NCI-H1436 (cell line): ENCODE measurements at places on chromosomes 7 and 10.

DNA sequence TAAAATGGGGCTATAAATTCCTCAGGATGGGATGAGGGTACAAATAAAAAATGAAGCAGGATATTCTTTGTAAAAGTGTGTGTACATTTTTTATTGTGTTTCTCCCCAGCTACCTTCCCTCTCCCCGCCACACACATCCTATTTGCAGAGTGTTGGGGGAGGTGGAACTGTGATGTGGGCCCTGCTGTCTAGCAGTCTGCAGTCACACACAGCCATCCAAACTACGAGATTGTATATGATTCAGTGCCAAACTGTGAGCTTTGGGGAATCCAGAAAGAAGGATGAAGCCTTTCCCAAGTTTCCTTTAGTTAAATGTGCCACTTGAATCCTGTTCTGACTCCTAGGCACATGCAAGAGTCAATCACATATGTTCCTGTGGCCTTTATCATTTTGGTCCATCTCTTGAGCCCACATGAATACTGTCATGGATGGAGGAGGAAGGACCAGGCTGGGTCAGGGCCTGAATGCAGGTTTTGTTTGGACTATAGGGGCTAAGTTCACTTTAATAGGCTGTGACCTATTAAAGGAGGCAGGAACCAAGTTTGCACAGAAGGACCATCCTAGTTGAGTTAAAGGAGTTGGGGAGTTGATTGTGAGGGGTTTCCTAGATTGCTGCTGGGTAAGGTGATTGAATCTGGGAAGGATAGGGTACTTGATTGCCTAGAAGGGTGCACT is 1.1 kb upstream of the SEMA4G start:
- no peak for DNase-seq

DNA sequence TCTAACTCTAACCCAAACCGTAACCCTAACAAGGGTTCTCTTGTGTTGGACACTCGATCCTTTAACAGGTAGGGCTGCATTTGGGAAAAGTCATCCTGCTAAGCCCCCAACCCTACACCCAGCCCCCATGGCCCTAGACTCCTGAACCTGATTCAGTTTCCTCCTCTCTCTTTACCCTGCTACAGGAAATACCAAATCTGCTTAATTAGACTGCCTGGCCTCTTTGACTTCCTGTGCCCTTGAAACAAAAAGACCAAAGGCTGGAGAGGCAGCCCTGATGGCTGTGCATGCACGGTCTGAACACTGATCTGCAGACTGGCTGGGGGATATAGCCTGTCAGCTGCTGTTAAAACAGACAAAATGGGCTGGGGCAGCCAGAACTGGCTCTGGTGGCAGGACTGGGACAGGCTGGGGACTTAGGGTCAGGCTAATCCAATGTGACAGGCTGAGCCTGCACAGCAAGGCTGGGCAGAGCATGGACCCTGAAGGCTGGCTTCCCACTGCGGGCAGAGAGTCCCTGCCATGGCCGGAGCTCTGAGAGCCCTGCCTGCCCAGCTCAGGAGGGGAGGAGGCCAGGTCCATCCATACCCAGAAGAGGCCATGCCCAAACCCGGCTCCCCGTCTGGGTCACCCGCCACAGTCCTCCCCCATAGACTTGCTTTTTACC is 51.0 kb upstream of the MSMB start:
- no peak for DNase-seq

- DNase-seq, result no peak
Measured at GRCh38 chr10:79399223-79399831, 46.1 kb downstream of the ZCCHC24 start.

DNA sequence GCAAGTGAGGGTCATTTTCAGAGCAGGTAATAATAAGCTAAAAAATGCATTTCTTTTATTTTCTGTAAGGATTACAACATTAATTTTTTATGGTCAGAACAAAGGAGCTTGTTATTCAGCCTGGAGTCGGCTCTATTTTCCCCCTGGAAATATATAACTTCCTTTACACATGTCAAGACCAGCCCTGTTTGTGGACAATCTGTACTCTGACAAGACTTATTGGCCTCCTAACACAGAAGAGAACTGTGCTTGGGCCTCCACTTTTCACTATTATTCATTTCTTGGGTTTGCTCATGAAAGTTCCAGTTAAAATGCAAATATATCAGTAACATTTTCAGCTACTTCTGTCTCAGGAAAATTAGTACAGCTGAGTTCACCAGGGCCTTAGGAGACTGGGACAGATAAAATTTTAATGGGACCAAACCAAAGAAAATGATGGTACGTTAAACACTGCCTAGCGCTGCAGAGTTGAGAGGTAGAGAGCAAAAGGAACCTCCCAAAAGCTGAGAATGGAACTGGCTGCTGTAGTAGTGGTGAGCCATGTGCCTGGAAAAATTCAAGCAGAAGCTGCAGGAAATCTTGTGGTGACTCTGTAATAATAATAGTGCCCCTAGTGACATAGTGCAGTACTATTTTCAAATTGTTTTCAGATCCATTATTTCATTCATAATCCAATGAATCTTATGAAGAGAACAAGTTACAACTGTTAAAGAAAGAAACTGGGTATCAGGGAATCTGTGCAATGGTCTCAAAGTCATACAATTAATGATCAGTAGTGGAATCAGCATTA is 227.2 kb upstream of the KIAA1217 start:
- no peak for DNase-seq

DNA sequence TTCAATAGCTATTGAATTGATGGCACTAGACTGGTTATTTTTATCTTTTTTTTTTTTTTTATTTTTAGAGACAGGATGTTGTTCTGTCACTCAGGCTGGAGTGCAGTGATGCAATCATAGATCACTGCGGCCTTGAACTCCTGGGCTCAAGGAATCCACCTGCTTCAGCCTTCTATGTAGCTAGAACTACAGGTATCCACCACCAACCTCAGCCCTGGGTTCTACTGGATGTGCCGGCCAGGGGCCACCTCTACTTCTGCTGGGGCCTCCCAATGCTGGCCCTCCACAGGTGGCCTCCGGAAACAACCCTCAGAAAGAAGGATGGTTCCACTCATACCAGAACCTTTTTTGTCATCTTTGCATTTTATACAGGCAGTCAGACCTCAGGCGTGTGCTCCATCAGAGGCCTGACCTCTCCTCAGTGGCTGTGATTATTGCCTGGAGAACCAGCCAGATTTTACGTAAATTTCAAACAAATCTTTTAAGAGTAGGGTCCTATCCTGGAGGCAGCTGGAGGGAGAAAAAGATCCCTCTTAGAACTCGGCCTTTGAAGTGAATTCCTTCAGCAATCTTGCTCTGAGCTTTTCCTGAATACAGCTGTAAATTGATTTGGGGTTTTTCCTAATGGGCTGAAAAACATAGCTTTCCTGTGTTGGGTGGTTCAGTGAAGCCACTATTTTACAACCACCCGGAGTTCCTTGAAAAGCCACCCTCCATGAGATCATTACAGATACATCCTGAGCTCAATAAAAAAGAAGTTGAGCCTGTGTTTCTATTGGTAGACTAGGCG is 110.0 kb downstream of the SPAG6 start:
- no peak for DNase-seq

DNA sequence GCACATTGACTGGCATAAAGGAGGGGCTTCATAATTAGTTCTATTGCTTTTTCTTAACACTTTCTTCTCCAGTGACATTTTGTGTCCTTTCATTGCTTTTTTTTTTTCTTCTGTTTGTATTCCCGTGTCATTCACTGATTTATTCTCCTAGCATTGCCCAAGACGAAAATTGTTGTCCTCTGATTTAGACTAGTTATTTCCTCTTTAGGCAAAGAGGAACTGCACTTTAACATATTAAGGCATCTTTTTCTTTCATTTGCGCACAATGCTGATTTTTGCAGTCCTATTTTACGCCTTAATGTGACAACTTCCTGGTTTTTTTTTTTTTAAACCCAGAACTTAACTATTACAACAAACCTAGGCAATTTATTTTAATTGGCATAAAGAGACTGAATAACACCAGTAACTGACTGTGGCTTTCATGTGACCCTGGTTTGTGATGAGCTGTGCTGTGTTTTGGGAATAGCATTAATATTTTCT is 39.7 kb downstream of the ARID5B start:
- DNase-seq, result no peak

DNA sequence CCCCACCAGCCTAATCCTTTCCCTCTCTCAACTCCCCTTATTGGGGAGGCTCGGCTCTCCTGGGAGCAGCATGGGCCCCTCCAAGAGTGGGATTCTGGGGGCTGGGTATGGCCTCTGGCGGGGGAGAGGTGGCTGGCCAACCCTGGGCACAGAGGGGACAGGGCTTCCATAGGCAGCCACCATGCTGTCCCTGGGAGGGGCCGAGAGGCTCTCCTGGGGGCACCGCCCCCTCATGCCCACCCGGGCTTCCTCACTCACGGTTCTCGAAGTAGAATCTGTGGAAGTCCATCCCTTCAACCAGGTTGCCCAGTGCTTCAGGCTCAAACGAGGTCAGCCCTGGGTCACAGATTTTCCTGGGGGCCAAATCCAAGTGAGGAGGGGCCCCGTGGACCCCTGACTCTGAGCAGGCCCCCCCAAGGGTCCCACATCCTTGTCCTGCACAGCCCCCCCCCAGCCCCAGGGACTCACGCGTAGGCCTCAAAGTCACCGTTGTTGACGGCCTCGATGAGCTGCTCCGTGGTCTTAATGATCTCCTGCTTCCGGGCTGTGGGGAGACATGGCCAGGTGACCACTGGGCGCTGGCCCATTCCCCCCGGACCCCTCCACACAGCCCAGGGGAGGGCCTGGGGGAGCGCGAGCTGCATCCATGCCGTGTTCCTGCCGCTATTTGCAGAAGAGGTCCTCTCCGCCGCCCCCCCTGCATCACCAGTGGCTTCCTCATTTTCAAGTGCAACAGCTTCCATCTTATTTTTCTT is 19.8 kb downstream of the YKT6 start:
- no peak for DNase-seq

- no peak for DNase-seq
Measured at GRCh38 chr10:124289851-124290795, 128.6 kb downstream of the OAT start.

GRCh38 chr7:4006687-4007086 is 675.4 kb upstream of the FOXK1 start:
- DNase-seq, result no peak

DNA sequence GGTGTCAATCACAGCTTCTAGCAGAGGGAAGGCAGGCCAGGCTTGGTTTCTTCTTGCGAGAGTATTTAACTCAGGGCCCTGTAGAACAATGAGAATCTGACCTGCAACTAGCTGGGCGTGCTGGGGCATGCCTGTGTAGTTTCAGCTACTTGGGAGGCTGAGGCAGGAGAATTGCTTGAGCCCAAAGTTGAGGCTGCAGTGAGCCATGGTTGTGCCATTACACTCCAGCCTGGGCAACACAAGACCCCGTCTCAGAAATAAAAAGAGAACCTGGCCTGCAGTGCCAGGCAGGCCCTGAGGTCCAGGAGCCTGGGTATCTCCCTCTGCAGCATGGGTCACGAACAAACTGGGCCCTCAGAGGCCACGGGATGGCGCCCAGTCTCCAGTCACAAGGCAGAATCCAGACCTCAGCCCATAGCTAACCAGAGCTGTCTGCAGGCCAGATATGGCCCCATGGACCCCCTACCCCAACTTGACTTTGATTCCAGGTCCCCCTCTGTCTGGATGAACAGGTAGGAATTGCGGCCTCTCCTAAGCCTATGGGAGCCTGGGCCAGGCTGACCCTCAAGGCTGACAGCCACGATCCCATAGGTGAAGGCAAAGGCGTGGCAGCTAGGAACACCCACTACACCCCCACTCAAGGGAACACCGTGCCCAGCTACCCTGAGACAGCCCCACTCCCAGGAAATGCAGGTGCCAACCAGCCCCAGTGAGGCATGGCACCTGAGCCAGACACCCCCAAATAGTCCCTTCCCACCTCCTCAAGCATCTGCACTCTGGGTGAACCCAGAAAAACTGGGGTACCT is 102.7 kb upstream of the TNRC18 start:
- no peak for DNase-seq

DNA sequence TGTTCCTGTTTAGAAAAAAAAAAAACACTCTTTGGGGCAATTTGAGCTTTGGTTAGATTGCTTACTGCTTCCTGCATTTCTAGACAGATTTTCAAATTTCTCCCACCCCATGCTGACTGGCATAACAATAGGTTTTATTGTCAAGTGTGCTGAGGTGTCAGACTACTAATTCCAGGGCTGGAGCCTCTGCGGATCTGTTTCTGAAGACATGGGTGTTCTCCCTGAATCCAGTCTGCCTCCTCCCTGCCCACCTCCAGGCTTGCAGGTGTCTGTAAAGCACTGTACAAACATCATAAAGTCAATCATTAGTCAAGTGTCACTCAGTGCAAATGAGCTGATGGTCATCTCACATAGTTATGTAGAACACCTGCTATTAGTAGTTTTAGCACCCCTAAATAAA is 292.4 kb downstream of the GATA3 start:
- no peak for DNase-seq

DNA sequence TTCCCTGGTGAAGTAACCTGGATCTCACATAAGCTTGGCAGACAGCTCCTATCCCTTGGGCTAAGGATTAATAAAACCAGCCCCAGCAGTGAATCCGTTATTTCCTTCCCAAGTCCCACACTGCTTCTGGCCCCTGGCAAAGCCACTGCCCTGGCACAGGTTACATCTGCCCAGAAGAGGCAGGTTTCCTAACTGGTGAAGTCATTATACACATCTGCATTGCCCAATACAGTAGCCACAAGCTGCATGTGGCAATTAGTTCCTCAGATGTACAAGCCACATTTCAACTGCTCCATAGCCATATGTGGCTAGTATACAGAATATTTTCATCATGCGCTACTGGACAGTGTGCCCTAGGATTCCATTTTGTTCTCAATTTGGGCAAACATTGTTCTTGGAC is 273.0 kb downstream of the GRM8 start:
- no peak for DNase-seq

GRCh38 chr10:78936412-78937342 is 132.1 kb upstream of the ZMIZ1 start:
- DNase-seq, result no peak

DNA sequence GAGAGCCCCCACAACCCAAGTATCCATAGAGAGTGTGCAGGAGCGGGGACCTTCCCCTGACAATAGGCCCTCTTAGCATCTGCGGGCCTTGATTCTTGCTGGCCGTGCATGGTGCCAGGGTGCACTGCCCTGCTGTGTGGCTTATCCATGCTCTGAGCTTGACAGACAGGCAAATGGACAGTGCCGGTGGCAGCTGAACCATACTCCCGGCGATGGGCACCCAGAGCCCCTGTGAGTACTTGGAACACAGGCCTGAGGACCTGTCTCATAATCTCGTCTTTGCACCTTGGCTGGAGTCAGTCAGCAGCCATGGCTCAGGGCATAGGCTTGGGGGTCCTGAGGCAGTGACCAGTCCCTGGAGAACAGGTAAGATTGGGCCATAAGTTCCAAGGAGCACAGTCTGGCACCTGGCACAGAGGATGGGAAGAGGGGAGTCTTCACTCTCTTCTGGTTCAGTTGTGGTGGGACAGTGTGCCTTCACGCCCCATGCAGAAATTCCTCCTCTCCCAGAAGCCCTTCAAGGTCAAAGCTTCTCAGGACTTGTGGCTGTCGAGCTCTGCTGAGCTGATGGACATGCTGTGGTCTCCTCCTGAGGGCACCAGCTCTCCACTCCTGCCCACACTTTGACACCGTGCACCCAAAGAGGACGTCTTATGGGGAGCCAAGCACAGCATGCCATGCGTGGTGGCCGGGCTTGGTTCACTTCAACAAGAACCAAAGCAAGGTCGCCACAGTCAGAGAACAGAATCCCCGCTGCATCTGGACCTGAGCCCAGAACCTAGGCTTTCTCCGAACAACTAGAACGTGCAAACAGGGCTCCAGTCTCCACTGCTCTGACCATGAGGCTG is 59.4 kb upstream of the CAMK2B start:
- no peak for DNase-seq
